ENCODE measurements at places on chromosomes 6 and 20.
A peak's percentile ranks its signal among the peaks of the same experiment; 100 is the strongest.

GRCh38 chr6:87799651-87800050 is 97.6 kb upstream of the AKIRIN2 start:
- DNase-seq: no peak

- DNase-seq: no peak
Measured at GRCh38 chr6:90118581-90118980, 178.1 kb downstream of the BACH2 start.

DNA sequence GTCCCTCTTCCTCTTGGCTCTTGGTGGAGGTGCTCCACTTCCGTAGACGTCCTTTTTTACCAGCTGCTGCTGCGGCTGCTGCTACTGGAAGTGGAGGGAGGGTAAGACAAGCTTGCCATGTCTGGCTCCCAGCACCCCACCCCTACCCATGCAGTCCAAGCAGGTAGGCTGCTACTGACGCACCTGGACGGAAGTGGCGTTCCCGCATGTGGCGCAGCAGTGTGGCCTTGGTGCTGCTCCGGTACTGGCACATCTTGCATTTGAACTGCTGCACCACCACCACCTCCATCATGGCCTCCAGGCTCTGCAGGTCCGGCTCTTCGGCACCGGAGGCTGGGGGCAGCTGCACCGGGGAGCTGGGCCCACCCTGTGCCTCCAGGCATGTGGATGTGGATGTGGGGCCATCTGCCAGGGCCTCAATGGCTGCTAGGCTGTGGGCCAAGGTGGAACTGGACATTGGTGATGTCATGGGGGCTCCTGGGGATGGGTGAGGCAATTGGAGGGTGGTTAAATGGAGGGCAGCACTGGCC is 4.4 kb downstream of the ZNF335 start:
- DNase-seq: no peak

DNA sequence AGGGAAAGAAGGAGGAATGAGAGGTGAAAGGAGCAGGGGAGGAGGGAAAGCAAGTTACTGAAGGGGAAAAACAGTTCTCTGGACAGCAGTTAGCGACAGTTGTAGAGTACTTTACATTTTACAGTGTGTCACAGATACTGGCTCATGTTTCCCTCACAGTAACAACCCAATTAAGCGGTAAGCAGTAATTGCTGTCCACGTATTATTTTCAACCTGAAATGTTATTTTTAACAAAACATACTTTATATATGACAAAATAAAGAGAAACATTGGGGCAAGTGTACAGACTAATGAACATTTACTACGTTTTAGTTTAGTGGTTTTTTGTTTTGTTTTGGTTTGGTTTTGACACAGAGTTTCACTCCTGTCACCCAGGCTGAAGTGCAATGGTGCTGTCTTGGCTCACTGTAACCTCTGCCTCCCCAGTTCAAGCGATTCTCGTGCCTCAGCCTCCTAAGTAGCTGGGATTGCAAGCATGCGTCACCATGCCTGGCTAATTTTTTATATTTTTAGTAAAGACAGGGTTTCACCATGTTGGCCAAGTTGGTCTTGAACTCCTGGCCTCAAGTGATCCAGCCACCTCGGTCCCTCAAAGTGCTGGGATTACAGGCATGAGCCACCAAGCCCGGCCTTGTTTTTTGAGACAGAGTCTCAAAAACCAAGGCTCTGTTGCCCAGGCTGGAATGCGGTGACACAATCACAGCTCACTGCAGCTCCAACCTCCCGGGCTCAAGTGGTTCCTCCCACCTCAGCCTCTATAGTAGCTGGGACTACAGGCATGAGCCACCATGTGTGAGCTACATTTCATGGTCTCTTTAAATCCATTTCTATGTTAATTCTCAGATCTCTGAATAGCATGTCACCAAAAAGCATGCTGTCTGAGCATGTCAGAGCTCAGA is 22.6 kb upstream of the BTN3A2 start:
- peak; percentile 54 for DNase-seq

DNA sequence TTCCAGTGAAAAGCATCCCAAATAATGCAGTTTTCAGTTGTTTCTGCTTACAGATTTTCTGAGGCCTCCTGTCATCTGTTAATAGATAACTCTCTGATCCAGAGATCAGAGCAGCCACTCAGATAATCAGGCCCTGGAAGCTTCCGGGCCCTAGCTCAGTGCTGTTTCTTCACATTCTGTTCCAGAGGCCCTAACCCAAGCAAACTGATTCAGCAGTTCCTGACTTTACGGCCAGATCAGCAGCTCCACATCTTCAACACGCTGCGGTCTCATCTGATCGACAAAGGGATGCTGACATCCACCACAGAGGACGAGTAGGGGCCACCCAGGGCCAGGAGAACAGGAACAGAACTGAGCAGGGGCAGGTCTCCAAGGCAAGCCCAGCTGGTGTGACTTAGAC is 63.1 kb downstream of the CDS2 start:
- DNase-seq: no peak

GRCh38 chr20:10603971-10604864 is 69.6 kb downstream of the JAG1 start:
- DNase-seq: peak; percentile 92

DNA sequence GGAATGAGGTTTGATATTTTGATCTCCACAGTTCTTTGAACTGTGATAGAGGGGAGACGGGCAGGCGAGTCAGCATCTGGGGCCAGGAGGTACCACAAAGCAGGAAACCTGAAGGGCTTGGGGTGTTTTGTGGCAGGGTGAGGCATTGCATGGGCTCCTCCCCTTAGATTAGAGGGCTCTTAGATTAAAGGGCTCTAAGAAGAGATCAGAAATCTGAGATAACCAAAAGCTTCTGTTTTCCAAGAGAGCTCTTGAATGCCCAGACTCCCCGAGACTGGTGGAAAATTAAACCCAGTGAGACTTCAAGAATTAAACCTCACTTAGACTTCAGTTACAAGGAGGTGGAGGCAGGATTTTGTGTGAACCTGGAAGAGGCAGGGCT is 2.4 kb upstream of the GPX5 start:
- no peak for DNase-seq

DNA sequence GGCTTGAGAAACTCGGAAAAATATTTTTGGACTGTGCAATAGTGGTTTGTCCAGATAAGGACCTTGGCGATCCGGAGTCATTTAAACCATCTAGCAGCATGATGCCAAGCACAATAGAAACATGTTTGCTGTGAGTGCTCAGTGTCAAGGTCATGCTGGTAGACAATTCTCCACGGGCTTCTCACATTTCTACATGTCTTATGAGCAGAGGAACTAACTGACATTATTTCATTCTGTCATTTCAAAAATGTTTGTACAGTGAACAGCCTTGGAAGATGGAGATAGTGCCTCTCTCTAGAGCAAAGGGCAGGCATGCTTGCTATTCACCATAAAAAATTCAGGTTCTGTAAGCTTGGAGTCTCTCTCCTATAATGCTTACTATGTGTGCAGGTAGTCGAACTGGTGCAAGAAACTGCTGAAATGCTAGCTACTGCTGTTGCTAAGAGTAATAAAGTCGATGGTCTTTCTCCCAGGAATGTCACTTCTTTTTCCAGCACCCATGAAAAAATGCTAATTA is 25.4 kb upstream of the CCN2 start:
- DNase-seq: peak; percentile 87

DNA sequence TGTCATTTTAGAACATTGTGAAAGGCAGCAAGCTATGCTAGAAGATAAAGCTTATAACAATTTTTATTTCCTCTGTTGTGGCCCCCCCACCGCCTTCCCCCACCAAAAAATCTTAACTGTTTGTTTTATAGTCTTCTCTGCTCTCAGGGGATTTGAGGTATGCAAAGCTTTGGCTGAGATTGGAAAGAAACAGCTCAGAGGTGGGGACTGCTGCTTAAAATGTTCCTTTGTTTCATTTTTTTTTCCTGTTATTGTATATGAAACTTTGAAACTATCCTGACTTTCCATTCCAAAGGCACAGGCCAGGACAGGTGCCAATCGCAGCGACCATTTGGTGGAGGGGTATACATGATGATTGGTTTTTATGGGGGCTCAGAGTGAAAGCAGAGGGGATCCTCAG is 114.7 kb upstream of the PHACTR1 start:
- no peak for DNase-seq
